ENCODE measurements at places on chromosomes 4 and X.

DNA sequence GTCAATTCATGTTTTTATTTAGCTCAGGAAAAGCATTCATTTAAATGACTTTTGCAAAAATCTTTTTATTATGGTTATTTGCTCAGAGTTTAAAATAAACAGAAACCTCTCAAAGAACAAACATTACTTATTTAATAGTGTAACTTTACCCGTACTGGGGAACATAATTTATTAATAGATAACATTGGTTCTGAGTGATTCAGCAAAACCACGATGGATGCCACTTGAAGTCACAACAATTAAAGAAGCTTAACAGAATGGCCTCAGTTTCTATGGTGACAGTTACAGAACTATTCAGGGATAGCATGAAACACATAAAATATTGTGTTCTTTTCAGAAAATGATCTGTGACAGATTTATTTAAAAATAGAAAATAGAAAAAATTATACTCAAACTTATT, 368.7 kb downstream of the CCSER1 start:
- peak; percentile 59 for DNase-seq

DNA sequence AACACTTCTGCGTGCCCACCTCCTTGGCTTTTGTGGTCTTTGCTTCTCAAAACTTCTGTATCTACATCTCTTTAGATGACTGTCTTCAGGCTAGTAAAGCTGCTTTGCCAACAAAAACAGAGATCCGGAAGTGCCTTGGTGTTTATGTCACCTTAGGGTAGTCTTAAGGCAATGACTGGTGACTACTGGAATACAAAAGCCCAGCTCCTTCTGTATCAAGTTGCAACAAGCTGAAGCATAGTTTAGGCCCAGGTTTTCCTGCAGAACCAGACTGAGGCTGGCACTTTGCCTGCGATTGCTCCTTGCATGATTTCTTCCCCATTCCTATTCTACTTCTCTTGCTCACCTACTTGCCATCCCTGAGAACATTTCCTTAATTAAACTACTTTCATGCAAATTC, 333.8 kb downstream of the DMD start:
- no peak for DNase-seq

DNA sequence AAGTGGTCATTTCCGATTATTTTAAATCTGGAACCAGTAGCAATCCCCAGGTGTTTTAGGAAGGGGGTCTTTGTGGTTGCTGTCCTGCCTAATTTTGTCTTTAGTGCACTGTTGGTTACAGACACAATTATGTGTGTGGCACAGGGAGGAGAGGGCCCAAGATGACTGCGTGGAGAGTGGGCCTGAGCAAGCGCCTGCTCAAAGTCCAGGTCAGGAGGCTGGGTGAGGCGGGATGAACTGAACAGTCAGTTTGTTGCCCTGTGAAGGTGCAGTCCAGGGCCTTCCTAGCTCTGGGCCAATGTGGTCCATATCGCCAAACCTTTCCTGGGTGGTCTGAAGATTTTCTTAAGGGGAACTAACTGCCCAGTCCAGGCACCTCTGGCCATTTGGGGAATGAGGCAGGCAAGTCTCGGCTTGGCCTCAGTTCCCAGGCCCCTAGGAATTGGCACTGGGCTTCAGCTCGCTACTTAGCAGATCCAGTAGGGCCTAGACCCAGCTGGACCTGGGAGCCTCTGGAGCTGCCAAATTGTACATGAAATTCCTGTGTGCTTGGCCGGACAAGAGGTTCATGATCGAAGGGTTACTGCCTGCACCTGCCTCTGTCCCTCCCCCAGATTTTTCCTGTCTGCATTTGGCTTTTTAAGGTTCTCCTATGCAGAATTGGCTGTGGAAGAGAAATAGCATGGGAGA, 47.6 kb downstream of the ANAPC4 start:
- DNase-seq = no peak

GRCh38 chr4:63233671-63234070, 1175.6 kb downstream of the TECRL start:
- no peak for DNase-seq

GRCh38 chrX:24204331-24204730, 54.8 kb downstream of the ZFX start:
- DNase-seq = no peak

GRCh38 chr4:6749340-6750171, 33.0 kb upstream of the KIAA0232 start:
- DNase-seq = no peak

DNA sequence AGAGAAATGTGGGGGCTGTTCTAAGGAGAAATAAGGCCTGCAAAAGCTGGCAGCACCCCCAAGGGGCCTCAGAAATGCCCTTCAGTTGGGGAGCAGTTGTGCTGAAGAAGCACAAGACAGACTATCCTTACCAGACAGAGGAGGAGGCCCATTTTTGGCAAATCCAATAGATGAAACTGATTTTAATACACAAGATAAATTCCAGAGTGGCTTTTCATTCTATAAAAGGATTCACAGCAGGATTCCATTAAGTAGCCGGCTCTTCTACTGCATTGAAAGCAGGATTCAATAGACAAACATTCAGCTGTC, 8.1 kb downstream of the SEPTIN6 start:
- DNase-seq = no peak

- no peak for DNase-seq
Observed at GRCh38 chr4:159205466-159205865, 102.6 kb downstream of the RAPGEF2 start.

DNA sequence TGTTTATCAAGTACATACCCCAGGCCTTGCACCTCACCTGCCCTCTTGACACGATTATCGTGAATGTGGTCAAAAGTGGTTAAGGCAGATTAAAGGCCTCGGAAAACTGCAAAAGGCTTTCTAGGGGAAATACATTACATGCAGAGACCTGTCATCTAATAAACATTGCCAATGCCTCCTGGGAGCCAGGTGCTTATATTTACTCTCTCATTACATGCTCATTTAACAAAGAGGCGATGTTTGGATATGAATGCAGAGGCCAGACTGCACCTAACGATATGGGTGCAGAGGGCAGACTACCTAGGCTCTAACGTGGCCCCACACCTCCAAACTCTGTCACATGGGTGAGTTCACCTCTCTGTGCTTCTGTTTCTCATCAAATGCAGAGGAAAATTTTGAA, 14.5 kb downstream of the CRMP1 start:
- DNase-seq = peak; percentile 35

DNA sequence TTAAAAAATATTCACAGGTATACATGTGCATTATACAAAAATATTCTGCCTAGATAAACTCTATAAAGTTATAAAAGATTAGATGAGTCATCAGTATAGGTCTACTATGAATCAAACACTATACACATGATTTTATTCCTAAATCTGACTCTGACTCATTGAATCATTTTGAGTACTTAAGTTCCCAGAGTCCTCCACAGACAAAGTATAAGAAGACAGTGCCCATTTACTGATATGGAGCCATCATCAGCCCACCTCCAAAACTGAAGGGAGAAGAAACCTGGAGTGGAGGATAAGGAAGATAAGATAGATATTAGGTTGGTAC, 28.7 kb upstream of the ANTXR2 start:
- no peak for DNase-seq

- no peak for DNase-seq
Observed at GRCh38 chr4:108396900-108397497, 223.4 kb upstream of the RPL34 start.

Measured in NCI-H1105 treated with DMSO at 0.1 percent for 48 hours (cell line).